ENCODE measurements at places on chromosomes 6 and 20.

GRCh38 chr6:53795702-53796450 lies 1.1 kb downstream of the LRRC1 start:
- peak; percentile 28 for DNase-seq

DNA sequence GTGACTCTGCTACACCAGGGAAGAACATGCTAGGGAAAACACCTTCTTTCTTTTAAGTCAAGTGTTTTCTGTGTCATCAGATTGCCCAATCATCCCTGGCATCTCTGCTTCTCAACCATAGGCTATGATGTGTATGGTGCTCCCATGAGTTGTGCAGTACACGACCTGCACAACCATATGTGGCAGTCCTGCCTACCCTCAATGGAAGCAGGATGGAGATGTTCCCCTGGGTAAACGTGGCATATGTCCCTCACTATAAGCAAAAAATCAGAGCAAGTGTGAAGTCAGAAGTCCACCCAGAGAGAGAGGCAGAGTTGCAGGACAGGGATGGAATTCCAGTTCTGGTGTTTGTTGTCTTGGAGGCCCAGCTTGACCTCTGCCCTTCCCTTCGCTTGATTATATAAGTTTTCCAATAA lies 10.3 kb upstream of the SNHG17 start:
- DNase-seq = no peak

DNA sequence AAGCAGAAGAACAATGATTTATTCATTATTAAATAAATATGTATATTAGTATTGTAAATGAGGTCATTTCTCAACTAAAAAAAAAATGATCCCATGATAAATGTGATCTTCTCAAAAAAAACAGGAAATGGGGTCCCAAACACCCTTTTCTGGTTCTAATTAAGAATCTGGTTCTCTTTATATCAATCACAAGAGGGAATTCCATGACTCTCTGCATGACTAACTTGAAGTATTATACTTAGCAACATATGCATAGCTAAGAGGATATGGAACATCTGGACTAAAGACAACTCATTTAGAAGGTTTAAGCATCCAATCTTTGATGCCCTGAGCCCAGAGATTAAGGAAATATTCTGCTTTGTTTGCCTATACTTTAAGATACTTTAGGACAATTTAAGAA lies 89.7 kb upstream of the EMILIN3 start:
- DNase-seq = no peak

GRCh38 chr20:50304923-50305635 lies 114.4 kb downstream of the CEBPB start:
- DNase-seq = peak; percentile 94

- DNase-seq = peak; percentile 81
Measured at GRCh38 chr20:41476013-41476441, 109.4 kb upstream of the EMILIN3 start.

DNA sequence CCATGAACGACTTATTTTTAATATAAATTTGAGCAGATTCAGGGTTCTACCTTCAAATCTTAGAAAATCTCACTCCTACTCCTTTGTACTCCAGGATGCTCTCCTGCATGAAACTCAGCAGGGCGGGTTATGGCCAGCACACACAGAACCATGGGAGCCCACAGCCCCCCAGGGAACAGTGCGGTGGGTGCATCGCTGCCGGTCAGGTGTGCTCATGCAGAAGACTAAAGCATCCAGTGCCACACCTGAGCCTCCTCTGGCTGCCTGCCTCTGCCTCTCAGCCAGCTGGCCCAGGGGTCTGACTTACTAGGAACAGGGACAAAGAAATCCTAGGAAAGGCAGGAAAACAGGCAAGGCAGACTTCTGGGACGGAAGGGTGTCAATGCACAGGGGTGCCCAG lies 31.8 kb downstream of the EZR start:
- no peak for DNase-seq

DNA sequence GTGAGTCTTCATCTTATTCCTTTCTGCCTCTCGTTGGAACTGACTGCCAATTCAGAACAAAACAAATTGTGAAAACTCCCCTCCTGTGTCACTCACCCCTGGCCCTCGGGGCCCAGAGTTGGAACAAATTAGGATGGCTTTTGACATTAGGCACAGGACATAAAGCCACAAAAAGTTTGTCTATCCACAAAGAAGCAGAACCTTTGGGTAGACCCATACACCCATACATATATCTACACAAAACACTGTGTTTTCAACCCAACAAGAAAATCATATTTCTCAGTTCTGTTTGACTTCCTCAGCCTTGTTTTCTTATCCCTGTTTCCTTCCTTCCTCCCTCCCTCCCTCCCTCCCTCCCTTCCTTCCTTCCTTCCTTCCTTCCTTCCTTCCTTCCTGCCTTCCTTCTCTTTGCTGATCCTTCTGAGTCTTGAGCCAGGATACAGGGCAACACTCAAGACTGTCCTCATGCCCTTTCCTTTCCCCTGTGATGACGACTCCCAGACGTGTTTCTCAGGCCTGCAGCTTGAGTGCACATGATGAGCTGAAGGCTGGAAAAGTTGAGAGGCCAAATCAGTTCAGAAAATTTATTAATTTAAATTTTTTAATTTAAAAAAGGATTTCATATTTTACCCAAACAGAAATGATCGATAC lies 41.7 kb upstream of the NKX2-2 start:
- DNase-seq = no peak

DNA sequence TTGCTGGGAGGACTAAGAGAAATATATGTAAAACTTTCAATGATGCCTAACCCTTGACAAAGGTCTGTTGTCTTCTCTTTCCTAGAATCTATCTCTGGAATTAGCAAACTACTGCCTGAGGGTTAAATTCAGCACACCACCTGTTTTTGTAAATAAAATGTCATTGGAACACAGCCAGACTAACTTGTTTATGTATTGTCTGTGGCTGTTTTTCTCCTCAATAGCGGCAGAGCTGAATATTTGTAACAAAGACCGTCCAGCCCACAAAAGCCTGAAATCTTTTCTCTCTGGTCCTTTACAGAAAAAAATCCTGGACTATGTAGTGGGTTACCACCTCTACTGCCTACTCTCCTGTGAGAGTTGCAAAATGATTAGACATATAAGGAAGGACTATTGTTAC lies 33.3 kb upstream of the SYNDIG1 start:
- no peak for DNase-seq

DNA sequence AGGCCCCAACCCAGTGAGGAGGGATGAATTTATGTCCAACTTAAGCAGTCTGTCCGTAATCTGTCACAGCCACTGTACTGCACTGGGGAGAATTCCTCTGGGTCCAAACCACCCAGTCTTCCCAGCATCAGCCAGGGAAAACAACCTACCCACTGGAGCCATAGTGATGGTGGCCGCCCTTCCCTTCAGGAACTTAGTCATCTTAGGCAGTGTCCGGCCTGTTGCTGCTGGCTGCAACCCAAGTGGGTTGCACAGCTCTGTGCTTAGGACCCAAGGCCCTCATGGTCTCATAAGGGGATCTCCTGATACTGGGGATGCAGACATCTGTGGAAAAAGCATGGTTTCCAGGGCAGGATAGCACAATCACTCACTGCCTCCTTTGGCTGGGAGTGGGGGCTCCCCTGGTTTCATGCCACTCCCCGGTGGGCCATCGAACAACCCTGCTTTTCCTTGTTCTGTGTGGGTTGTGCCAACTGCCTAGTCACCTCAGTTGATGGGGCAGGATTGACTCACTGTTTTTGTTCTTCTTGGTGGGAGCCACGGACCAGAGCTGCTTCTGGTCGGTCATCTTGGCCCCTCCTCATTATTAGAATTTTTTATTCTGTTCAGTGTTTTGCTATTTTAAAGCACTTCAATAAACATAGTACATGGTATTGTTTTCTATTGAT lies 591.9 kb downstream of the DOK5 start:
- DNase-seq = no peak

DNA sequence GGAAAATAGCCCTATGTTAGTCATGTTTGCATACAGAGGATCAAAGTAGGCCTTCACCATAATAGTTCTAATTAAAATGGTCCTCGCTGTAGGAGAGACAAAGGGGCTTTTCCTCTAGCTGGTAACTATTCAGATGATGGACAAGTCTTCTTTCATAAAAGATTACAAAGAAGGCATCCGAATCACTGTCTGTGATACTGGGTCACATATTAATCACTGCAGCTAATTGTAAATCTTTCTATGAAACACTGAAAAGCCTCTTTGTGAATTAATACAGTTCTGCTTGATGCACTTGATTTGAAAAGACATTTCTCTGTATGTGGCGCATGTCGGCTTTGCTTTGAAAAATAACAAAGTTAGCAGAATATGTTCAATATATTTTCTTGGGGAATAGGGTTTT lies 520.8 kb downstream of the KIF16B start:
- DNase-seq = no peak

- no peak for DNase-seq
Measured at GRCh38 chr6:161199850-161200249, 74.0 kb downstream of the AGPAT4 start.

GRCh38 chr6:70134542-70134941 lies 168.3 kb downstream of the COL9A1 start:
- DNase-seq = no peak

DNA sequence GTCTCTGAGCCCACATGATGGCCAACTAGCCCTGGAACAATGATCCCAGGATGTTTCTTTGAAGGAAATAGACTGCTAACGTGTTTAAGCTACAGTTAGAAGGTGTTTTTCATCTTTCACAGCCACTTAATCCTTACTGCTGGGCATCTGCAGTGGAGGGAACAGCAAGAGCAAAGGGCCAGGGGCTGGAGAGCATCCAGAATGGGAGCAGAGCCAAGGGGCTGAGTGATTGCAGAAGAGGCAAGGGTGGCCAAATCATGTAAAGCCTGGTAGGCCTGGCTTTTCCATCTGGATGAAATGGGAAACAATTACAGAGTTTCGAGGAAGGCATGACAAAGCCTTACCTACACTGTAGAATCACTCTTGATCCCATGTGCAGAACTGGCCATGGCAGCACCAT lies 18.7 kb upstream of the LAMP5 start:
- no peak for DNase-seq

DNA sequence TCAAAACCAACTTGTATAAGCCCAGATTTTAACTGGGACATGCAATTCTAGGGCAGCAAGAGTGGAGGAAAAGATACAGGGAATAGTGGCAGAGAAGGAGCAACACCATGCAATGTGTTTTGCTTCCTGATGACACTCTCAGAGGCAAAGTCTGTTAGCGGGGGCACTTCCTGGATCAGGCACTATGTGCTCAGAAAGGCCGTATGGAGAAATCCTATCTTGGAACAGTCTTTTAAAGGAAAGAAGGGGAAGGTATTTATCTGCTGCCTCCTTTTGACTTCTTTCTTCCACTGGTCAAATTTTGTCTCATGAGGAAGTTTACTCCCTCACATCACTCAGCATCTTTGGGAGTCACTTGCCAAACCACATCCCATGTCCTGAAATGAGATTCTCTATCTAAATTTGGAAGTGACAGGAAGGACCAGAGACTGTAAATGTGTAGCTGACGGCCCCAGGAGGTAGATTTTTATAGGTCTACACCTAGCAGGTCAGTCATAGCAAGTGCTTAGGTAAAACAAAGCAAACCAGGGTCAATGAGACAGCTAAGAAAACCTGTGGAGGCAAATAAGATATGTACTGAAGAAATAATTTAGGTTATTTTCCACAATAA lies 91.7 kb upstream of the ELOVL5 start:
- DNase-seq = no peak

DNA sequence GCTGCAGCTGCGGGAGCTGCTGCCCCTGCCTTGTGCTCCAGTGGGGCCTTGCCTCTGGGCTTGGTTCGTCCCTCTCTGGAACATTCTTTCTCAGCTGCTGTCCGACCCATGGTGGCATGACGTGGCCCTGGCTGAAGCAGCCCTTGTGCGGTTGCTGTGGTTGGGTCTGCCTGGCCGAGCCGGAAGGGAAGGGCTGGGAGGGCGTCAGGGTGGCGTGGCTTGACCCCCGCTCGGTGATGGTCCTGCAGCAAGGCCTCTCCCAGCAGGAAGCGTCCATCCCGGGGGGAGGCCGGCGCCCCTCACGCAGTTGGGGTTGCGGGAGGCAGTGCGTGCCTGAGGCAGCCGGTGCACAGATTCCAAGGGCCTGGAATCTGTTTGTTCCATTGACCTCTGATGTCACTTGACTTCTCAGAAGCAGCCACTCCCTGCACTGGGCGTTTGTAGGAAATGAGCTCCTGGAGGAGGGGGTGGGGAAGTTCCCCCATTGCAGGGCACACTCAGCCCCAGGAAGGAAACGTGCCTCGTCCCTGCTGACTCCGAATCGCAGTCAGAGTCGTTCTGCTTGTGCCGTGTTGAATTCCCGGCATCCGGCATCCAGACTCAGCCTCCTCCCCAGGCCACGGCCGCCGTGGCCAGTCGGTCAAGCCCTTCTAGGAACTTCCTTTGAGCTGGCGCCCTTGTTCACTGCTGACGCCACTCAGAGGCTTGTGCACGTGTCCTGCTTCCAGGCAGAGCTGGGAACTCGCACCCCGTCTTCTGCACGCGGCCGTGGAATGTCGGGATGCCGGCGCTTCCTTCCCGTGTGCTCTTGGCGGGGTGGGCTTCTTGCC lies 9.7 kb upstream of the TNFRSF6B start:
- peak; percentile 91 for DNase-seq

GRCh38 chr20:47585087-47585747 lies 83.5 kb downstream of the NCOA3 start:
- no peak for DNase-seq

DNA sequence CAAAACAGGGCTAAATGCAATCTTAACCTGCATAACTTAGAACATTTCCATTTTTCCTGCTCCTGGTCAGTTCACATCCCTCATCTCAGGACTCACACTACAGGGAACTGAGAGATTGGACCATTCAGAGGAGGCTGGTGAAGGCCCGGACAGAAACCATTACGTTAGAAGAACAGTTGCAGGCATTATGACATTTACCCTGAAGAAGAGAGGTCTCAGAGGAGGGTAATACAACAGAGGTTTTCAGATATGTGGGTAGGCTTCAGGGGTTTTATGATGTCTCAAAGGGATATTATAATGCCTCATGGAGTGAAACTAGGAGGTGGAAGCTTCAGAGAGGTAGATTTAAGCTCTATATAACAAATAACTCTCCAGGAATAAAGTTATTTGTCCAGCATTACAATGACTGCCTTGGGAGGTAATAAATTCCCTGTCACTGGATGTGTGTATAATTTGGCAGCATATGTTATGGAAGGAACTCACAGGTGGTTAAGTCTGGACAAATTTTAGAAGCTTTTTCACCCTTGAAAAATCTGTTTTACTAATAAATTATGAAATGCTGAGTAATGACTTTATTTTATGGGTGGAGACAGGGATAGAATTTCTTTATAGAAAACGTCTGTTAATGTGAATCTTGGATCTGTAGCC lies 36.7 kb upstream of the RIPOR2 start:
- DNase-seq = no peak

- peak; percentile 31 for DNase-seq
Measured at GRCh38 chr6:134223796-134224420, 94.0 kb downstream of the SGK1 start.

- DNase-seq = no peak
Measured at GRCh38 chr6:151524059-151524458, 30.2 kb downstream of the CCDC170 start.

- DNase-seq = no peak
Measured at GRCh38 chr6:129704708-129705107, 5.3 kb downstream of the ARHGAP18 start.

GRCh38 chr6:158042245-158042798 lies 60.7 kb downstream of the SYNJ2 start:
- DNase-seq = peak; percentile 49
